SJCRH30 (cell line): ENCODE measurements at places on chromosomes 12 and 14.

- DNase-seq = no peak
Observed at GRCh38 chr12:12770262-12770661, 15.2 kb upstream of the APOLD1 start.

- DNase-seq = no peak
Observed at GRCh38 chr14:90408713-90409112, 11.9 kb downstream of the CALM1 start.

DNA sequence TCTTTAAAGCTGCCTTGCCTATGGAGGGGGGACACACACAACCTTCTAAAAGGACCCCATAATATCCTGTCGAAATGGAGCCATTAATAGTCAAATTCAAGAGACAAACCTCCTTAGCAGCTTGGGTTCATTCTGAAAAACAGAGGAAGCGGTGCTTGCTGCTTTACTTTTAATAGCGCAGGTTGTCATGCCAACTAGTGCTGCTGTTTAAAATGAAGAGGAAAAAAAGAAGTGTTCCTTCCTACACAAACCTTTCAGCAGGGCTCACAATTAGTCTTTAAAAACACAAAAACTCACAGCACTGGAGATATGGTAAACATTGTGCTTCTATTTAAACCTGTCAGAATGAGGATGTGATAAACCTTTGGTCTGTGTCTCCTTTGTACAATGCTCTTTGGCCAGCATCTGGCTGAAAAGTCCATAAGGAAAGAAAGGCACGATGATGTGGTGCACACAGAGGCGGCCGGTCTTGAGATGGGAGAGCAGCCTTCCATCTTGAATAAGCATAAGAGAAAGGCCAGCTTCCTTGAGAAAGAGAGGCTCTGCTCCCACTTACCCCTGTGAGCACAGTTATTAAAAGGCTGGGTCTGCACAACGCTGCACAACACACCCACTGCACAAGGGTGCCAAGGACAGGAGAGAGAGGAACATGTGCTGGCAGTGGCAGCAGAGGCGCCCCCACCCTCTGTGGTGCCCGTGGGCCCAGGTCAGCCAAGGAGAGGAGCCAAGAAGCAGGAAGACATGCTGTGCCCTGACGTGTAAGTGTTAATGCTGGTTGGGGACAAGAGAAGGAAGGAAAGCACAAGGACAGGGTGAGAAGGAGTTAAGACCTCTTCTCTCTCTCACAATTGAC, 144.6 kb downstream of the TTC7B start:
- no peak for DNase-seq

- no peak for DNase-seq
Observed at GRCh38 chr12:107519906-107520859, 165.4 kb upstream of the PWP1 start.

DNA sequence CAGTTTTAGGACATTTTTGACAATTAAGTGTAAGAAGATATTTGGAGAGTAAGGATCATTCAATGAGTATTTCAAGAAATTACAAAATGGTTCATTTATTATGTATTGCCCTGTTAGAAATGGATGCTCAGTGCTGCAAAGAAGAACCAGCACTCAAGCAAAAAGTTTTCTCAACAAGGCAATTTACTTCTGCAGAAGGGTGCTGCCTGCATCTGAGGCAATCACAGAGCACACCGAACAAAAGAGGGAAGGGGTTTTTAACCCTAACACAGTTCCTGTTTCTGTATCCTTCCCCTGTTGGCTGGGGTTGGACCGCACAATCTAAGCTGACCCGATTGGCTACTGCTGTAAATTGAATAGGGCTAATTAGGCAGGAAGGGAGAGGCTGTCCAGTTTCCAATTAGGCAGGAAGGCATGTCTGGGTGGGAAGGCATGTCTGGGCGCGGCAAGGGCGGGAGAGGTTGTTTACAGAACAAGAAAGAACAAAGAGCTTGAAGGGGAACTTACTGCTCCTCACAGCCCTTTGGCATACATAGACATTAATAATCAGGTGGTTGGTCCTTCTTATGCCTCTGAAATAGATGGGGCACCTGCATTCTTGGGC, 41.4 kb downstream of the SPTSSA start:
- no peak for DNase-seq
